ENCODE measurements at places on chromosomes 16 and 17.

- no peak for DNase-seq
These were observed 302.3 kb downstream of the SHISA9 start for GRCh38 chr16:13203725-13204124.

DNA sequence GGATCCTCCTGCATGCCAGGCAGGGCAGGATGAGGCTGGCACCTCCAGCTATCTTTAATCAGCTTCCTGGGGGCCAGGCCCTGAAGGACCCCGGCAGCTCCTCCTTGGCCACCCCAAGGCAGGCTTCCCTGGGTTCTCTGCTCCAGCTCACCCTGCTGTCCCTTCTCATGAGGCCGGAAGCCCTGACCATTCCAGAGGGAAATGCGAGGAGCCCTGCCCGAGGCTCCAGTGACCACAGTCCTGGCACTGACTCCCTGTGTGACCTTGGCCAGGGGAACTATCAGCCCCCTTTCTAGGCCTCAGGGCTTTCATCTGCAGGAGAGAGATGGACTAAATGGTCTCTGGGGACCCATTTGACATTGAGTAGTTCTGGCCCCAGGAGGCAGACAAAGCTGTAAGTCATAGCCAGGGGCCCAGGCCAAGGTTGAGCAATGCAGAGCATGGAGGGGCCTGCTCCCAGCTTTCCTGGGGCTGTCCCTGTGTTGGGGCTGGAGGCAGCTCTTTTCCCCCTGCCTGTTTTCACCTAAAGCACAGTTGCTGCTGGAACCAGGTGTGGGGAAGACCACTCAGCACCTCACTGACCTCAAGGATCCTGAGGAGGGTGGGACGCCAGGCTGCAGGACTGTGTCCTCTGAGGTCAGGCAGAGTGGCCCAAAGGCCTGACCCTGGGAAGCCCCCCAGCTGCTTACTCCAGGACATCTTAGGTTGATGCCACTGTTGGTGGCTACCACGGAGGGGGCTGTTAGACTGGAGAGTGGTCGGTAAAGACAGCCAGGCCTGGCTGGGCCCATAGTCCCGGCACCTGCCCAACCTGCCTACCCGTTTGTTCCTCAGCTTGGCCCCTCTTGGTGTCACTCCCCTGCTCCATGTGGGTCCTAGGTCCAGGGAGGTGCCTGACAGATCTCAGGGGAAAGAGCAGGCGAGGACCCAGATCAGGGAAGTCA is 8.1 kb downstream of the KCNH6 start:
- no peak for DNase-seq

DNA sequence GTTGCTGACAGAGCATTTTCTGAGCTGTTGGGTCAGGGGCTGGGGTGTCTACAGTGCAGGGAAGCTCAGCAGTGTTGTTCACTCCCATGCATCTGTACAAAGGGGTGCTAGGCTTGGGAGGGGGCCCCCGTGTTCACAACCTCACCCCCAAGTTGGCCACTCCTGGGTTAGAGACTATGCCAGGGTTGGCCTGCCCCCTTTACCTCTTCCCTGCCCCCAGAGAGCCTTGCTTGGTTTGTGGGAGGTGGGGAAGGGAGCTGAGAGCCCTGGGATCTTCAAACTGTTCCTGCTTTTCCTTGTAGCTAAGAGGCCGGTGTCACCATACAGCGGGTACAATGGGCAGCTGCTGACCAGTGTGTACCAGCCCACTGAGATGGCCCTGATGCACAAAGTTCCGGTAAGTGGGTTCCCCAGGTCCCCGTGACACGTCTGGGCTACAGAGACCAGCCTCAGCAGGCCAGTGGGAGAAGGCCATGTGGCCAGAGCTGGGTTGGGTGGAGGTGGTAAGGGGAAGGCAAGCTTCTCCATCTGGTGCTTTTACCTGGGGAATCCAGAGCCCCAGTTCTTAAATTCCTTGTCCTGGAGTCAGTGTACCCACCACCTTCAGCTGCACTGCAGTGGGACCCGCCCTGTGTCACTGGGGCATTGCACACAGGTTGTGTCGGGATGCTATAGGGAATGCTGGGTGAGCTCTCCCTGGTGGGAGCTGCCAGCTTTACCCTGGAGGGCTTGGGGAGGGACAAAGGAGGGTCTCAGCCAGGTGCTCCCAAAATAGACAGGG is 11.8 kb downstream of the GPRC5C start:
- no peak for DNase-seq

- DNase-seq = no peak
These were observed 33.2 kb downstream of the MAP2K6 start for GRCh38 chr17:69447726-69448125.

DNA sequence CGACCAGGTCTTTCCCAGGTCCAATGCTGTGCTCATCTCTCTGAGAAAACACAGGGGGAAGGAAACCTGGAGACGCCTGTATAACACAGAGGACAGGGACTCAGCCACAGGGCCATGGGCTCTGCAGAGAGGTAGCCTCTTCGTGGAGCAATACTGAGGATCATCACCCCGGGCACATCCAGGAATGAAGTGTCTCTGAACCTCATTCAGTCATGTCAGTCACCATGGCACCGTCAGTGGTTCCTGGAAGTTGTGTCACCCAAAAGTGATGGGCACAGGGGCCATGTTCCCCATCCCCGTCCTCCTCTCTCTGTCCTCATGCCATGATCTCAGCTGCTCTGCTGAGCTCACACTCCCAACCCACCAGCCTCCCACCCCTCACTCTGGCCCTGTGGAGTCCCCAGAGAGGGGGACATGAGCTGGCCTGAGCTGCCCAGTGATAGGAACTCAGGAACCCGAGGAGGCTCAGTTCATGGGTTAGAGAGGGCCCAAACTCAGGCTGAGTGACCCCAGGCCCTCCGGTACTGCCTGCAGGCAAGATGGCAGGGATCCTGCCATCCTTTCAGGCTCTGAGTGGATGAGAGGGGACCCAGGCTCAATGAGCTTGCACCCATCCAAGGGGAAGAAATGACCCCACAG is 53.4 kb downstream of the PITPNM3 start:
- no peak for DNase-seq

GRCh38 chr17:15213381-15214087 is 51.6 kb downstream of the PMP22 start:
- no peak for DNase-seq

DNA sequence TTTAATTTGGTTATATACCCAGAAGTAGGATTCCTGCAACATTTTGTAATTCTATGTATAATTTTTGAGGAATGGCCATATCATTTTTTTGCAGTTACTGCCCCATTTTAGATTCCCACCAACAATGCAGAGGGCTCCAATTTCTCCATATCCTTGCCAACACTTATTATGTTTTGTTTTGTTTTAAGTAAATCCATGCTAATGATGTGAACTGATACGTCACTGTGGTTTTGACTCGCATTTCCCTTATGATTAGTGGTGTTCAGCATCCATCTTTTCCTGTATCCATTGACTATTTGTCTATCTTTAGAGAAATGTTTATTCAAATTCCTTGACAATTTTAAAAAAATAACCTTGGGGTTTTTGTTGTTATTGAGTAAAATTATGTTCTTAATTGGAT is 826.4 kb downstream of the CDH11 start:
- no peak for DNase-seq

Data from GM06990 (cell line).